ENCODE measurements at places on chromosomes 11 and 22. TPM values are rescaled to one million over a fixed set of nuclear protein-coding genes. Genes with fewer than 3 reads are reported as not detected.

DNA sequence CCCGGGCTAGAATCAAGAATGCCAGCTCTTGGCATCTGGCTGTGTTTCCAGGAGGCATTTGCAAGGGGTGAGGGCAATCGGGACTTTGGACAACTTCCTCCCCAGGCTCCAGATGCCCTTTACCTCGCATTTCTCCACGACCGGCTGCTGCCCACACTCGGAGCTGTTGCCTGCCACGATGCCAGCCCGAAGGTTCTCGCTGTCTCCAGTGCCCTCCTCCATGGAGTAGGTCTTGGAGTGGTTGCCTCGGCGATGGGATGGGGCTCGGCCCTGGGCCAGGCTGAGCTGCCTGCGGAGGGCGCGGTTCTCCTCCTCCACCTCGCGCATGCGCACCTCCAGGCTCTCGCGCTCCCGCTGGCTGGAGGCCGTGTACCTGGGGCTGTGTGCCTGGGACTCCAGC lies 270.0 kb downstream of the LARGE1 start:
- no peak for DNase-seq
- H3K27ac ChIP-seq: no peak overlapping the region
- no peaks in the 10 kb centered on the region for H3K27me3 ChIP-seq
- no peak overlapping the region for H3K4me3 ChIP-seq
- H3K36me3 ChIP-seq: no peaks in the 10 kb centered on the region

DNA sequence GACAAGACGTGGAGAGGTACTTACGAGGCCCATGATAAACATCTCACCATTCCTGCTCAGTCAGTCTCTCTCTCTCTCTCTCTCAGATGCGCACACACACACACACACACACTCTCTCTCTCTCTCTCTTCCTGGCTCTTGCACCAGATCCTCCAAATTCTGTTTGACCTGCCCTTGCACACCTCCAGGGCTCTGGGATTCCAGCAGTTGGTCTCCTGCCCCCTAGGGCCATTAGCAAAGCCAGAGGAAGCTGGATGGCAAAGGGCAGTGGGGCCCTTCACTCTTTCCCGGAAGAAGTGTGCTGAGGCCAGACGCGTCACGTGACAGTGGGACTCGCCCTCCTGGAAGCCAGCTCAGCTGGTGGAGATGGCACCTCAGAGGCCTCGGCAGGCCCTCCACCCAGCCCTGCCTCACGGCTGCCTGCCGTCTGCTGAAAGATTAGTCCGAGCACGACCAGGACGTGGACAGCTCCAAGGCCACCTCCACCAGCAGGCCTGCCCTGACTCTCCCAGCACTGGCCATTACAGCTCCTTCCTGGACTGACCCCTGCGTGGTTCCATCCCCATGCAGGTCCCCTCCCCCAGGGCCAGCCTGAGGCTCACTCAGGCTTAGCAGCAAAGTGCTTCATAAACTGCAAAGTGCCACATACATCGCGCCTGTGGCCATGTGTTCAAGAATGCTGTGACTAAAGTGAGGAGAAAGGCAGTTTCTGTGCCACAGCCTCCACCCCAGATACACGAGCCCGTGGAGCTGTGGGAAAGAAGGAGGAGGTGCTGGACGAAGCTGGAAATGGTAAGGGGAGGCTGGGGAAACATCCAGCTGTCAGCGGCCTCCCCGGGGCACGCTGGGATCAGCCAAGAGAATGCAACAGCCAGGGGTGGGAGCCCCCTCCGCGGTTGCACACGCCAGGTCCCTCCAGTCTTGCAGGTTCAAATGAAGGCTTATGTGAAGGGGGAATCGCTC lies 3.7 kb downstream of the PDGFB start:
- peak overlapping the region; percentile 73 for H3K4me3 ChIP-seq
- H3K4me1 ChIP-seq: peaks cover 55% of the 10 kb centered on the region
- peak; percentile 41 for DNase-seq
- peaks cover 63% of the 10 kb centered on the region for H3K27me3 ChIP-seq
- peak overlapping the region; percentile 81 for H3K27ac ChIP-seq
- H3K36me3 ChIP-seq: no peaks in the 10 kb centered on the region

The KCNE3 gene
- total RNA-seq: not detected

The LRRN4CL gene
- total RNA-seq: 0.17 TPM

- H3K27ac ChIP-seq: no peak overlapping the region
- H3K4me3 ChIP-seq: no peak overlapping the region
- no peak for DNase-seq
- no peaks in the 10 kb centered on the region for H3K36me3 ChIP-seq
Measured at GRCh38 chr11:34546511-34547209, 33.1 kb upstream of the ELF5 start.

DNA sequence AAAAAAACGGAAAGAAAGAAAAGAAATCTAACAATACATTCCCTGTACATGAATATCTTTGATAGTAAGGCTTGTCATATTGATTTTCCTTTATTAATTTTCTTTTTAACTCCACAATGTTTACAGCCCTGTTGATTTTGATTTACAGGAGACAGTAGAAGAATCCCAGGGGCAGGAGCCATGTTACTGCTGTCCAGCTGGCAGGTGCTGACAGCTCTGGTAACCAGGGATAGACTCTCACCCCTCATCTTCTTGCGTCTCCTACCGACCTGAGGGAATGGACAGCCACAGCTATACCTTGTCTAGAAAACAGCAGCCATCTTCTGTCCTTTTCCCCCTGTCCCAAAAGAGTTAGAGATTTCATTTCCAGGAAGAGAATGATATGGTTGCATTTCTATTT lies 37.4 kb downstream of the PRDM10 start:
- H3K27me3 ChIP-seq: no peaks in the 10 kb centered on the region
- H3K4me3 ChIP-seq: no peak overlapping the region
- H3K4me1 ChIP-seq: peaks cover 10% of the 10 kb centered on the region
- peaks cover 3% of the 10 kb centered on the region for H3K36me3 ChIP-seq
- no peak overlapping the region for H3K27ac ChIP-seq
- no peak for DNase-seq

The MYOD1 gene
- not detected for total RNA-seq

- peaks cover 54% of the 10 kb centered on the region for H3K36me3 ChIP-seq
- H3K4me3 ChIP-seq: no peak overlapping the region
- H3K27me3 ChIP-seq: no peaks in the 10 kb centered on the region
- no peak for DNase-seq
- peak overlapping the region; percentile 98 for H3K27ac ChIP-seq
Measured at GRCh38 chr11:64866173-64866491, 12.3 kb downstream of the EHD1 start.

DNA sequence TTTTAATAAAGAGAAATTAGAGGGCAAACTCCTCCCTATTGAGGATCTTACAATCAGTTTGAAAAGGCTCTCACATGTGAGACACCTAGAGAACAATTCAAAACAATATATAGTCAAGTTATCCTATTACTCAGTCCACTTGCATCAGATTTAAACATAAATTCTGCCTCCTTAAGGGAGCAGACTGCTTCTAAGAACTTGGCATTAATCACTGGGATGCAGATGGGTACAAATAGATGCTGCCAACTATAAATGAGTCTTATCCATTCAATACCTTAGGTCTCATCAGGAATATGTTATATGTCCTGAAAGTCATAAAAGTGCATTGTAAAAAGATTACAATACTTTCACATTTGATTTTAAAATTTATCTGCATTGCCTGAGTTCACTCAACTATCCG lies 269.3 kb upstream of the KIRREL3 start:
- peaks cover 2% of the 10 kb centered on the region for H3K27me3 ChIP-seq
- no peaks in the 10 kb centered on the region for H3K36me3 ChIP-seq
- no peaks in the 10 kb centered on the region for H3K4me1 ChIP-seq
- no peak overlapping the region for H3K27ac ChIP-seq
- no peak for DNase-seq
- no peak overlapping the region for H3K4me3 ChIP-seq

- H3K27ac ChIP-seq: no peak overlapping the region
- no peak overlapping the region for H3K4me3 ChIP-seq
- no peaks in the 10 kb centered on the region for H3K27me3 ChIP-seq
- no peaks in the 10 kb centered on the region for H3K36me3 ChIP-seq
- DNase-seq: no peak
Measured at GRCh38 chr22:48685767-48686166, 1141.9 kb downstream of the BRD1 start.

DNA sequence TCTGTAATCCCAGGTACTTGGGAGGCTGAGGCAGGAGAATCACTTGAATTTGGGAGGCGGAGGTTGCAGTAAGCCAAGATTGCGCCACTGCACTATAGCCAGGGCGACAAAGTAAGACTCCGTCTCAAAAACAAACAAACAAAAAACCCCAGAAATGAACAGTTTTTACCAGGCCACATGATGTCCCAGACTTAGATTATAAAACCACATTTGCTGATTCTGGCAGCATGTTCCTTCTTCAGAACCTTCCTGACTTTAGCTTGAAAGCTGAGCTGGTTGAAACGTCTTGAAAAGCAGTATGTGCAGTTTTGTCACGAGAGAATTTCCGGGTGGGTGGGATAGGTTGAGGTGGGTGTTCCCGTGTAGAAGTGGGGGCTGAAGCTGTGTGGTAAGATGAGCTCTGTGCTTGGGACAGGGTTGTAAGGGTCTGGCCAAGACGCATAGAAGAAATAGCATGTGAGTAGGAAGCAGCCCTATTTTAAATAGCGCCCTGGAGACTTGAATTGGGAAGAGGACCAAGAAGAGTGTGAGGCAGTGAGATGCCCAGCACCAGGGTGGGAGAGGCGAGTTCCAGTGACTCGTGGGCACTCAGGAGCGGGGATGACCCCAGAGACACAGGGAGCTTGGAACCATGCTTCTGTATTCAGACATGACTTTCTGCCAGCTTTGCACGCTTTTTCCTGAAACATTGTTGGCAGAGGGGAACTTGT lies 7.6 kb downstream of the AP2A2 start:
- DNase-seq: no peak
- H3K27ac ChIP-seq: no peak overlapping the region
- H3K4me3 ChIP-seq: no peak overlapping the region
- H3K27me3 ChIP-seq: no peaks in the 10 kb centered on the region

- no peak overlapping the region for H3K4me3 ChIP-seq
- H3K36me3 ChIP-seq: no peaks in the 10 kb centered on the region
- DNase-seq: no peak
- H3K27me3 ChIP-seq: peaks cover 12% of the 10 kb centered on the region
- H3K4me1 ChIP-seq: no peaks in the 10 kb centered on the region
Measured at GRCh38 chr11:134800130-134800529, 388.1 kb upstream of the B3GAT1 start.

DNA sequence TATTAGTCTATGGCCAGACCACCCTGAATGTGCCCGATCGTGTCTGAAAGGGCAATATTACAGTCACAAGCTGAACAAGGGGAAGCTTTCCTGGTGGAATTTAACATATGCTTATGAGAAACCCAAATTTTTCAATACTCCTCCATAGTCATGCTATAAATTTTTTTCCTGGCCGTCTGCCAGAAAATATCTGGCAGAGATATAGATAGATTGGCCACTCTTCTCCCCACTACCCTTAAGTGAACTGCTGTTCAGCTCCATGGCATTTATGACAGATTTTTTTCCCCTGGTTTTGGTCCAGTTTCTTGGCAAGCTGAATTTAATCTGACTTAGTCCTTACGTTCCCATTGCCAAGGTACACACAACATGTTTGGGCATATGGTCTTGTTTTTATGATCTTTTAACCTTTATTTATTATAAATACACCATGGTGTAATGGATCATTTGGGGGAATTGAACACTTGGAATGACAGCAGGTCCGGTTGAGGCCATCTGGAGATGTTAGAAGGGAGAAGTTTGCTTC lies 328.5 kb downstream of the CNTN5 start:
- H3K27me3 ChIP-seq: no peaks in the 10 kb centered on the region
- H3K27ac ChIP-seq: no peak overlapping the region
- DNase-seq: no peak
- no peaks in the 10 kb centered on the region for H3K36me3 ChIP-seq
- H3K4me1 ChIP-seq: no peaks in the 10 kb centered on the region
- no peak overlapping the region for H3K4me3 ChIP-seq
